ENCODE measurements at places on chromosomes 16 and 17. TPM values are rescaled to one million over a fixed set of nuclear protein-coding genes. Genes with fewer than 3 reads are reported as not detected.

The VASN gene
- 6.3 TPM for total RNA-seq

The TP53TG3F gene
- total RNA-seq = not detected

The TLCD3B gene
- total RNA-seq = 0.27 TPM

The TBC1D3K gene
- not detected for total RNA-seq

The TBC1D3B gene
- total RNA-seq = 3.0 TPM

The KRT36 gene
- total RNA-seq = 0.07 TPM

The EME1 gene
- total RNA-seq = 14.8 TPM

The SKAP1 gene
- total RNA-seq = not detected

The TBX2 gene
- 3.7 TPM for total RNA-seq

The GPR179 gene
- total RNA-seq = 0.02 TPM

The PRAC1 gene
- total RNA-seq = not detected

The NUDT7 gene
- total RNA-seq = 5.1 TPM
